ENCODE measurements at places on chromosomes 7 and 10.

DNA sequence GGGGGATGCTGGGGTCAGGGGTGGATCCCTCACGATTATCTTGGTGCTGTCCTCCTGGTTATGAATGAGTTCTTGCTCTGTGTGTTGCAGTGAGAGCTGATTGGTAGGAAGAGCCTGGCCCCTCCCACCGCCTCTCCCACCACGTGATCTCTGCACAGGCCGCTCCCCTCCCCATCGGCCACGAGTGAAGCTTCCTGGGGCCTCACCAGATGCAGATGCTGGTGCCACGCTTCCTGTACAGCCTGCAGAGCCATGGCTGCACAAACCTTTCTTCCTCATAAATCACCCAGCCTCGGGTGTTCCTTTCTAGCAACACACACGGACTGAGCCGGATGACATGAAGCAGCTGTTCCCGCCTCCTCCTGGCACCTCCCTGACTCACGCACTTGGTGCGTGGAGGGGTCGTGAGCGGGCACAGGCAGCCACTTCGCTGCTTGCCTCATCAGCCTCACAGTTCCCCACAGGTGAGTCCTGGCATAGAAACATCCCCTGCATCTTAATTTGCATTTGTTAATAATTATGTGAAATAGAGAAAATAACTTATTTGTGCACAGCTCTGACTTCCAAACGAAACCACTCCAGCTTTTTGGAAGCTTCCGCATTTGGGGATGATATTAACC lies 210.8 kb downstream of the ADARB2 start:
- no peak for DNase-seq

- peak; percentile 45 for DNase-seq
Observed at GRCh38 chr7:143049362-143049761, 2.8 kb upstream of the OR6V1 start.

- DNase-seq: no peak
Observed at GRCh38 chr10:111990734-111991133, 192.8 kb downstream of the GPAM start.

DNA sequence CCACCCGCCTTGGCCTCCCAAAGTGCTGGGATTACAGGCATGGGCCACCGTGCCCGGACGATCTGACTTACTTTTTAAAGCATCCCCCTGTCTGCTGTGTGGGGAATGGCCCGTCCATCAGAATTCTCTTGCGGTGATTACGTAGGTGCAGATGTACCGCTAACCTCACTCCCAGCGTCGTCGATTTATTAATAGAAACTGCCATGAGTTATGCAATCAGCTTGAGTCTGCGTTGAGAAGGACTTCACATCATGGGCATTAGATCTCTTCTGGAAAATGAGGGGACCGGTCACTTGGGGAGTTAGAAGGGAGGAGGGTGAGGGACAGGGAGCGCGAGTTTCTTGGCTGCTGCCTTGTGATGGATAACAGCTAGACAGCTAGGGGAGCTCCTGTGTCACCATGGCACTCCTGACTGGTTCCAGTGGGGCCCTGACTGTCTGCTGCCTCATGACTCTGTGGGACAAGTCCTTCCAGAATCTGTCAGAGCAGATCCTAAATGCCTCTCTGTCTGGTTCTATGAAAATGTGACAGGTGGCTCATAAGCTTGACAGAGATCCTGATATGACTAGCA lies 35.2 kb downstream of the POR start:
- no peak for DNase-seq

DNA sequence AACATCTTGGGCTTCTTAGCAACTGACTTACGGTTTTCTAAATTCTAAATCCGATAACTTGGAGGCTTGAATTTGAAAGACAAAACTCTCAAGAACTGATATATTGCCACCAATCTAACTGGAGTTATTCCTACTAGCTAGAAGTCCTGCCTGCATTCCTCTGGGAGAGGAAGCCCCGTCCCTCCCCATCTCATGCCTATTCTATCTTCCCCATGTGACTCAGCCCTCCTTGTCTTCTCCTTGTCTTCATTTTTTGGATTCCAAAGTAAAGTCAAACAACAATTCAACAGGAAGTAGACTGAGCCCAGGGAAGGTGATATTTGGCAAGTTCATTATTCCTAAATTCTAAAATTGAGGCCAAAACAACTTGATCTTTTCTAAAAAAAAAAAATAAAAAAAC lies 587.7 kb downstream of the KCNMA1 start:
- DNase-seq: peak; percentile 36

GRCh38 chr7:155509725-155510551 lies 36.4 kb downstream of the CNPY1 start:
- no peak for DNase-seq

- no peak for DNase-seq
Observed at GRCh38 chr10:114096864-114097263, 53.2 kb downstream of the ADRB1 start.

GRCh38 chr10:81219758-81220157 lies 655.2 kb upstream of the NRG3 start:
- no peak for DNase-seq

GRCh38 chr10:24262929-24263590 lies 54.1 kb downstream of the KIAA1217 start:
- peak; percentile 50 for DNase-seq

- DNase-seq: no peak
Observed at GRCh38 chr7:94414481-94414880, 19.8 kb downstream of the COL1A2 start.

DNA sequence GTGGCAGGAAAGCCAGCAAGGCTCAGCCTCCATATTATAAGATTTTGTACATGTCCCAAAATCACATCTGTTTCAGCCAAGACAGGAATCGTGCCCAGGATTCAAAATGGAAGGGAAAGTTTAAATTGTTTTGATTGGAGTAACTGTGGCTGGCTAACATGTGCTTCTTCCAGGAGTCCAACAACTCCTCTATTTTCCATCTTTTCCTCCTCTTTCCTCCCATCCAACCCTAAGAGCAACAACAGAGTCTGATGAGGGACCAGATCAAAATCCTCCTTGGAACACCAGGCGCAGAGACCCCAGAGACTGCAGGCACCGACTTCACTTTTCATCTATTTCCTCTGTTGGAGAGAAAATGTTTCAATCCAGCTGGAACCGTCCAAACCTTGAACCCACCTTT lies 36.0 kb upstream of the SVIL start:
- DNase-seq: no peak

DNA sequence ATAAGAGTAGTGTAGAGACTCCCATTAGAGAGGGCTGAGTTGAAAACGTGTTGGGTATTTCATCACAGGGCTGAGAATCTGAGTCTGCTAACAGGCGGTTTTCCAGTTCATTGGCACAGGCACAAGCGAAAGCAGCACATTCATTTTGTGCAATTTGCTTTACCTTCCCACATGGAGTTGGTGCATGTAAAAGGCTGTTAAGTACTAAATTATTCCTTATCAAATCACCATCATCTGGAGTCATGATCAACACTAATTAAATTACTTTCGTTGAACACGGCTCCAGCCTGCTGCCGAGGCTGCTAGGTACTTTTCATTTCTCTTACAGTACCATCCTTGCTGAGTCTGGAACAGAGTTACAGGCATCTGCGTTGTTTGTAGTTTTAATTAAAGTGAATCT lies 43.8 kb downstream of the ETV1 start:
- DNase-seq: peak; percentile 28

DNA sequence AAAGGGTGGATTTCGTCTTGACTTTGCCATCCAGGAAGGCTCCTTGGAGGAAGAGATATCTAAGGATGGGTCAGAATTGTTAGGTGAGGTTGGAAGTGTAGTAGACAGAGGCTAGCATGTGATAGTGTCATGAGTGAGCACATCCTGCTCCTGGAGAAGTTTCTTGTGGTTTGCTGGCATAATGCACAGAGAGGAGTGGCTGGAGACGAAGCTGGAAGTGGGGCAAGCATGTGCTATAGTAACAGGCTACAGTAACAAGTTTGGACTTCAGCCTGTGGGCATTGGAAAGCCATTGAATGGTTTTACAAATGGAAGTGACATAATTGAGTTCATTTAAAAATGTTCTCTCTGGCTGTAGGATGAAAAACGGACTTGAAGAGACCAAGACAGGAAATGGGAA lies 175.6 kb upstream of the VWC2 start:
- no peak for DNase-seq

DNA sequence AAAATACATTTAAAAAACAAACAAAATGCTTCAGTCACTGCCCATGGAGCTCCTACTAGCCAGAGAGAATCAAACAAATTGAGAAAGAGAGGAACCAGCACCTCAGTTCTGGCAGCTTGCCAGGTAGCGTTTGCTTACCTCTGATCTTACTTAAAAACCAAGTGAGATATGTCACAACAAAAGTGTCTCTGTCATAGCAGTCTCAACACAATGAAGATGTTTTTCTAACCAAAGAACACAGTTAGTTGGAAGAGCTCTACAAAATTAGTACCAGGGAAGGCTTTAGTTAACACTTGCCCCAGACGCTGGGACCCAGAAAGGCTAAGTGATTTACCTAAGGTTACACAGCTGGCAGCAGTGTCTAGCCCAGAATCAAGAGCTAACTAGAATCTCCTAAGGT lies 3.4 kb downstream of the DOCK4 start:
- DNase-seq: peak; percentile 50

DNA sequence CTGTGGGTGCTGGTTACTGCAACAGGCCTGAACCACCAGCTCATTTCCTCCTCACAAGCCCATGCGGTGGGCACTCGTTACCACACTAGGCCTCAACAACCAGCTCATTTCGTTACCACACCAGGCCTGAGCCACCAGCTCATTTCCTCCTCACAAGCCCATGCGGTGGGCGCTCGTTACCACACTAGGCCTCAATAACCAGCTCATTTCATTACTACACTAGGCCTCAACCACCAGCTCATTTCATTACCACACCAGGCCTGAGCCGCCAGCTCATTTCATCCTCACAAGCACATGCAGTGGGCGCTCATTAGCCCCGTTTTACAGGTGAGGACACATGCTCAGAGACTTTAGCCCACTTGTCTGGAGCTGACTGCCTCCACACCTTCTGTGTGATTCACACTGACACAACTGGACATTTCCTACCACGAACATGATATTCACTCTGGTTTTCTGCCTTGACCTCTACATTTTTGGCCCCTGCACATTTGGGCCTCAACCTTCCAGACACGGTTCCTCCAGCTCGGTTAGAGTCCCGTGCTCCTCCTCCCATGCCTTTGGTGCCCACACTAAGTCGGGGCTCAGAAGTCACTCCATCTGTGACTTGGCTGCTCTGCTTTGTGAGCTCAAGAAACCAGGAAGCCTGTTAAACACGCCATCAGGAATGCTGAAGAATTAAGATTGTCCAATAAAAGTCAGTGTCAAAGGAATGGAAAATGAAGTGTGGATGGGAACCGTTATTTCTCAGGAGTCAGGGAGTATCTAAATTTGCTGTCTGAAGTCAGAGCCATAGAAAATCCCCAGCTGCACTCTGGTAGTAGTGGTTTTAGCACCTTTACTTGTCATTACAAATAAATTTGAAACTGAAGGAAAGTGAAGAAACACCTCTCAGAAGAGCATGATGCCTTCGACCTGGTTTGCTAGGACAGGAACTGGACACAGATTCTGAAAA lies 55.8 kb upstream of the LANCL2 start:
- DNase-seq: no peak

GRCh38 chr10:99768556-99768955 lies 13.9 kb upstream of the ABCC2 start:
- DNase-seq: no peak

DNA sequence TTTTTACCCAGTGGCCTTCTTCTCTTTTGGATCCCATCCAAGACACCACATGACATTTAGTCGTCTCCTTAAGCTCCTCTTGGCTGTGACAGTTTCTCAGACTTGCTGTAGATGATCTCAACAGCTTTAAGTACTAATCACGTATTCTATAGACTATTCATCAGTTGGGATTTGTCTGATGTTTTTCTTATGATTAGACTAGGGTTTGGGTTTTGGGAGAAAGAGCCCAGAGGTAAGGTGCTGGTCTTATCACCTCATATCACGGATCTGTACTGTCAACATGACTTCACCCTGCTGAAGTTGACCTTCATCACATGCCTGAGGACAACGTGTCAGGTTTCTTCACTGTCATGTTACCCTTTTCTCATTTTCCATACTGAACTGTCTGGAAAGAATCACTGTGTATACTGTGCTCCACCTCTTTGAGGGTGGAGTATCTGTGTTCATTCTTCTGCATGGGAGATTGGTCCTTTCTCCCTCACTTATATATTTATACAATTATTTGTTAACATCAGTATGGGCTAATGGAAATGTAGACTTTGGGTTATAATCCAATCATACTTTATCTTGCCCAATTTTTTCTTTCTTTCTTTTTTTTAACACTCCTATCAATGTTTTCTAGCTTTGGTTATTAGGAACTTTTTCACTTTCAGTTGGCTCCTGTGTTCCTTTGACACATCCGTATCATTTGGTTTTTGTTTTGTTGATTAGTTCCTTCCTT lies 6.4 kb upstream of the HKDC1 start:
- DNase-seq: no peak

DNA sequence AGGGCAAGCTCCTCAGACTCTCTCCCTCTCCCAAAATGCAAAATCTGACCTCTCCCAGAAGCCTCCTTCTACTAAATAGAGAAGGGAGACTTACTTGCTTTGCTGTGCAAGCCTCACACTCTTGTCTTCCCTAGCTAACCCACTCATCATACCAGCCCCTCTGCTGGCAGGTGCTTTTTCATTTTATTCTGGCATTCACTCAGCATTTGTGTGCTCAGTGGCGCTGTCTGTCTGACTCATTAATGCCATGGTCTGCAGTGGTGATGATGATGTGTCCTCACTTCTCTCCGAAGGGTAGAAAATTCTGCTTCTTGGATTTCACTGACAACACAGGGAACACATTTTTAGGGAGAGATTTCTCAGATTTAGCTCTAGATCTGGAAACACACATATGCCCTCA lies 22.0 kb upstream of the BTRC start:
- no peak for DNase-seq

DNA sequence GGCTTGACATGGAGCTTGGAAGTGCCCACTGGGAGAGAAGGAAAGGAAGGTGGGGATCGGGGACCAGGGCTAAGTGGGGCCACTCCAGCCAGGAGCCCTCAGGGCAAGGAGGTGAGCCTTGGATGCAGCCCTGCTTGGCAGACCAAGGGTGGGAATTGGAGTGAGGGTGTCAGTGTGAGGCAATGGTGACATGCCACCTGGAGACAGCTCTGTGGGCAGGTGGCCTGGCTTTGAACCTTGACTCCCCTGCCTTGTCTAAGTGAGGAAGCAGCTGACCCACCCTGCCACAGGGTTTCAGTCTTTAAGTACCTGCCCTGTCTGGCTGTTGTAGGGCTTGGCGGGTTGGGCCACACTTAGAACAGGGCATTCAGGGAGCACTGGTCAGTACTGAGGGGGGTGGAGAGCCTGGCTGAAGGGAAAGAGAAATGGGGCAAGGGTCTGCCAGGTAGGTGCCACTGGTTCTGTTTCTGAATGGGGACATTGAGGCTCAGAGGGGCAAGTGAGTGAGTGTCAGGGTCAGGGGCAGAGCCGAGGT lies 4.8 kb downstream of the RAMP3 start:
- DNase-seq: no peak

- no peak for DNase-seq
Observed at GRCh38 chr10:13883636-13884444, 297.1 kb downstream of the PRPF18 start.

GRCh38 chr7:142790555-142790954 lies 19.8 kb downstream of the PRSS2 start:
- DNase-seq: no peak

DNA sequence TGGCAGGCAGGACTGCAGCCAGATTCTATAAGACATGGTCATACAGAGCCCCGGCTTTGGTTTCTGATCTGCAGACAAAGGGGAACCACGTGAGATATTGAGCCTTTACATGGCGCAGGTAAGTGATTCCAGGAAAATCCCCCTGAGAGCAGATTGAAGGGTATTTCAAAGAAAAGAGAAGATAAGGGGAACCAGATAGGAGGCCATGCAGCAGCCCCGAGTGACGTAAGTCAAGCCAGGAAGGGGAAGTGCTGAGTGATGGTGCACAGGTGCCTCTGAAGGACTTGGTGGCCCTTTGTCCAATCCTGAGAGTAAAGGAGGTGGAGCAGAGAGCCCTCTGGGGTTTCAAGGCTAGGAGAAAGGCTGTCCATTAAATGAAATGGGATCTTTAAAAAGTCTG lies 329.0 kb downstream of the ACTR3B start:
- no peak for DNase-seq
